ENCODE measurements at places on chromosomes 2 and 18.

DNA sequence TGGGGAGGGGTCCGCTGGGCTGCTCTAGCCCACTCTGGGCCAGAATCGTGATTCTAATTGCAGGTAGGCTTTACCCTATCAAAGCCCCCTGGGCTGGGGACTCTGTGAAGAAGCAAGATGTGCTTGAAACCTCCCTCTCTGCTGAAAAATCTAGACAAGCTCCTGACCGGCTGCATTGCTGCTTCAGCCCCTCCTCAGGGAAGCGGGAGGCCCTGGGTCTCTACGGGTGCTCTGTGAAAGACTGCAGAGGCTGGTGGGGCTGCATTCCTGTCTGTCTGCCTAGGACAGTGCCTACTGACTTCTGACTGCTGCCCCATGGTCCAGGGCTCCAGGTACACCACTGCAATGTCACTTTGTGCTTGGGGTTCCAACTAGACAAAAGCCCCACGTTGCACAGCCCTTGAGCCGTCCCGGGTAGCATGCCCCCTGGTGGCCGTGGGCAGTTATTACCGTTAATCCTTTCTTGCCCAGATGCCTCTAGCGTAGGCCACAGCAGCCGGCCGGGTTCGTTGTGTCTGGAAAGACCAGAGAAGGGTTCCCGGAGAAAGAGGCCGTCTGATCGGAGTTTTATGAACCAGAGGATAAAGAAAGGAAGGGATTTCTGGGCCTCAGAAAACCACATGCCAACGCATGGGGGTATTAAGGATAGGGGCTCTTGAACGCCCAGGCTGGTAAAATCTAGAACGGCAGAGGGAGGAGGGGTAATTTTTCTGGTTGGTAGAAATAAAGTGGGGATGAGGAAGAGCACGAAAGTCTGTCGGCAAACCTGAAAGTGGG is 15.9 kb upstream of the C1QL2 start:
- peak; percentile 90 for ATAC-seq

GRCh38 chr2:236798491-236798890 is 228.9 kb downstream of the ACKR3 start:
- ATAC-seq: no peak

DNA sequence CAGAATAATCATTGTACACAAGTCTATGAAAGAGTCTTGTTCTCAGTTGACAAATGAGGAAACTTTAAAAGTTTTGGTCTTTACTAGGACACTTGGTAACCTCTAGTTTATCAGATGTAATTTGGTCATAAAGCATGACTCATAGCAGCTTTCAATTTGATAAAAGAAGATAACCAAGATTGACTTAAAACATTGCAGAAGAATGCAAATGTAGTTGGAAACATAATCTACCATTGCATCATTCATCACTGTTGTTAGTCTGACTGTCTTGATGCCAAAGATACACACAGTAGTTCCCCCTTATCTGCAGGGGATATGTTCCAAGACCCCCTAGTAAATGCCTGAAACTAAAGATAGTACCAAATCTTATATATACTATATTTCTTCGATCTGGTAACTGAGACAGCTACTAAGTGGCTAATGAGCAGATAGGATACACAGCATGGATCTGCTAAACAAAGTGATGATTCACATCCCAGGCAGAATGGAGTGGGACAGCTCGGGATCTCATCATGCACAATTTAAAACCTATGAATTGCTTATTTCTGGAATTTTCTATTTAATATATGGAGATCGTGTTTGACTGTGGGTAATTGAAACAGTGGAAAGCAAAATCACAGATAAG is 131.4 kb upstream of the CCDC68 start:
- peak; percentile 85 for ATAC-seq

- ATAC-seq: no peak
Measured at GRCh38 chr2:224694502-224694901, 21.7 kb downstream of the CCDC195 start.

DNA sequence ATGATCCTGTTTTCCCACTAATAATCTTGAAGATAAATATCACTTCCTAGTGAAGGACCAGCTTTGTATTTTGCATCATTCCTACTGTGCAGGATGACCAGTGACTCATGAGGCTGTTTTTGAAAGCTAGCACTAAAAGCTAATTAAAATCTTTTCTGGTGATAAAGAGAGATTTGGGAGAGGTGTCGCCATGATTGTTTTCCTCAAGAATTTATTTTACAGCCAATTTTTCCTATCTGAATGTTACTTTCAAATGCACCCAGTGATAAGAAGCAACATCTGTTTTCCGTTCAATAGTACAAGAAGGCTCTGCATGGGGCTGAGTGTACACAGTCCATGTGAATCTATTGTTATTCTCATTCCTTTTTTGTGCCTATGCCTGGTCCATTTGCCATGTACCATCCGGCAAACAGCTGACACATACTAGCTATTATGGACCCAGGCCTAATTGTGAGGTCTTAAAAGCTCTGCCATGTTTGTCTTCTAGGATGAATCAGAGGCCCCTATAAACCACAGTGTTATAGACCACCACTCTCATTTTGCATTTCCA is 28.4 kb downstream of the MEIS1 start:
- no peak for ATAC-seq

DNA sequence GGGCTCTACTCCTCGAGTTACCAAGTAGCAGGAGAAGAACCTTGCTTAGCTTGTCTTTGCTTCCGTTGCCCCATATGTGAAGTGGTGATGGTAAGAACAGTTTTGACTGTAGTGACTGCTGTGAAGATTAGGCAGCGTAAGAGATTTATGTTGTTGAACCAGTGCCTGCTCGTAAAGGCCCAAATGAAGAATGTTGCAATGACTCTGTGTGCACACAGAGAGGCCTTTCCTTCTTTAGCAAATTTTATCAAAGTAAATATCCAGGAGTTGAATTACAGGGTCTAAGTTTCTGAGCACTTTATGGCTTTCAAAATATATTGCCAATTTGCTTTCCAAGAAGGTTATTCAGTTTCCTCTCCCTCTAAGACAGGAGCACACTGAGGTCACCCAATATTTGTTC is 14.5 kb downstream of the NTSR2 start:
- ATAC-seq: no peak

GRCh38 chr2:171814883-171815282 is 79.2 kb downstream of the SLC25A12 start:
- ATAC-seq: no peak

- ATAC-seq: no peak
Measured at GRCh38 chr2:149827585-149828126, 240.1 kb upstream of the MMADHC start.

DNA sequence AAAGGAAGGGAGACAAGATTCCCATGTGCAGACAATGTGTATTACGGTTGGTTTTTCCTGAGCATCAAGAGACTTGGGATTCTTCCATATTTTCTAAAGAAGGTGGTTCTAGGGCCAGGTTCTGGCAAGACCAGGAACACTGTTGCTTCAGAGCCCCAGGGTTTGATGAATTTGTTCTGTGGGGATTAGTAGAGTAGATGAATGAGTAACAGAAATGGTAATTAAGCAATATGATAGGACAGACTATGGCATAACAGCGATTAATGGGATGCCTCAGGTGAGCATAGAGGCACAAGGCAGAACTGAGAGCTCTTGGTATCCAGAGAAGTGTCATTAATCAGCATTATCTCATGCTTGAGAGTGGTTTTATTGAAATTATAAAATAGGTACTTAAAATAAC is 82.8 kb upstream of the PNPT1 start:
- ATAC-seq: no peak

- ATAC-seq: no peak
Measured at GRCh38 chr2:193566276-193566675, 1371.5 kb upstream of the TMEFF2 start.

DNA sequence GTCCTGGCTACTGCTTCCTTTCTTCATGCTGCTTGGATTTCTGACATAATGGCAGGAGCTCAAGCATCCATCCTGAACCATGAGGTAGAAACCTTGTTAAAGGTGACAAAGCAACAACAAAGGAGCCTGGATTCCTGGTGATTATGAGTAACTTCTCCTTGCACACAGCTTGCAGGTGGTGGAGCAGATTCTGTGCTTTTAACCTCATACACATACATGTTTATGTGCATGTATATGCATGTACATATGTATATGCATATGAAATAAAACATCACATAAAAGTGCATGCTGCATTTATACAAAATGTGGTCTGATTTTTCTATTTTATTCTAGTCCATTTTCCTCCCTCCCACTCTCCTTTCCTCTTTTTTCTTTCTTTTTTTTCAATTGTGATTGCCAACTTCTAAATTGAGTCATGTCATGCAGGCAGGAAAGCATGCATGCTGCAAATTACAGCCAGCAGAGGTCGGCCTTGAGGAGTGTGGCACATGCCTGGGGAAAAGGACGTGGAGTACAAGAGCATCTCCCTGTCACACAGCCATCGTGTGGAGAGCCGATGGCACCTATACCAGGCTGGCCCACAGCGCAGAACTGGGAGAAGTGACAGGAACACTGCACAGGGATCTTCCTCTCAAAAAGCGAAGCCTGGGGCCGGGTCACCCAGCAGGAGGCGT is 17.9 kb downstream of the LCT start:
- peak; percentile 88 for ATAC-seq

GRCh38 chr18:9025091-9025838 is 77.2 kb upstream of the NDUFV2 start:
- ATAC-seq: peak; percentile 71

GRCh38 chr2:209368914-209369313 is 54.9 kb upstream of the MAP2 start:
- ATAC-seq: peak; percentile 94

DNA sequence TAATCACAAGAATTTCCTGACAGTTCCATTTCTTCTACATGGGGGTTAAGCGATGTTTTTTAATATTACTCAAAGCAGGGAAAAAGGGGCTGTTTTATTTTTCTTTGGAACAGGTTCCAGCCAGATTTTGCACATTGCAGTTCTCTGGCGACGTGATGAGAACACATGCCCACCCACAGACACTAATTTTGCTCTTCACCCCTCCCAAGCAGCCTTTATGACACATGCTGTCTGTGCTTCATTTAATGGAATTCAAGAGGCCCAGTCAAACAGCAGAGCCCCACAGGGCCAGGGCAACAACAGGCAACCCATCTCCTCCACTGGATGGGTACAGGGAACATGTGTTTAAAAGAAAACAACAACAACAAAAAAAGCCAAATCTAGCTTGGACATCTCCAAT is 70.8 kb downstream of the SPRED2 start:
- ATAC-seq: peak; percentile 24

DNA sequence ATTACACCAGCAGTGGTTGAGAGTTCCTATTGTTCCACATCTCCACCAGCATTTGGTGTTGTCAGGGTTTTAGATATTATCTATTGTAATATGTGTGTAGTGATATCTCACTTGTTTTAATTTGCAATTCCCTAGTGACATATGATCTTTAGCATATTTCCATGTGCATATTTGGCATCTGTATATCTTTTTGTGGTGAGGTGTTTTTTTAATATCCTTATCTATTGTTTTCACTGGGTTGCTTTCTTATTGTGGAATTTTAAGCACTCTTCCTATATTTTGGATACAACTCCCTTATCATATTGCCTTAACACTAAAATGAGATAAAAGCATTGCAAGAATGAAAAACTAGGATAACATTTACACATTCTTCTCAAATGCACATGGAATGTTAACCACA is 453.9 kb upstream of the FSIP2 start:
- no peak for ATAC-seq

- no peak for ATAC-seq
Measured at GRCh38 chr2:101089942-101090799, 61.0 kb downstream of the TBC1D8 start.

GRCh38 chr2:27032495-27033252 is at the start of gene TMEM214:
Gene TMEM214, plus strand, starts transcription at chr2:27032965. Its CDS starts 51 bp downstream, at chr2:27033016.
- peak; percentile 99 for ATAC-seq

DNA sequence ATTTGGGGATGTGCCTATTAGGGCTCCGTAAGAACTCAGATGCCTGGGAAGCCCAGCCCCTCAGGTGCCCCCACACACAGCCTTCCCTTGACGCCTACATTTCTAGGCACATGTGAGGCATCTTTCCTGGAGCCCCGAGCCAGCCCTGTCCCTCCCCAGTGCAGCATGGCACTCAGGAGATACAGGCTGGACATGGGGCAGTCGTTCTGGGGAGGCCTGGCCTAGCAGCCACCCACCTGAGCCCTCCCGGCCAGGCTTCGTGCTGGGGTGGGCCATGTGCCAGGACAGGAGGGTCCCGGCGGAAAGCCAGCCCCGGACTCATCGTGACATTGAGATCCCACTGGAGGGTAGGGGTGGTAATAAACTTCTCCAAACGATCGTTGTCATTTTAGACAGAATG is 15.2 kb downstream of the BOK start:
- 0 out of 3 replicates have a peak, but pooled peaks have one; percentile 14 for ATAC-seq

- ATAC-seq: no peak
Measured at GRCh38 chr2:122507261-122507660, 751.8 kb downstream of the TSN start.

DNA sequence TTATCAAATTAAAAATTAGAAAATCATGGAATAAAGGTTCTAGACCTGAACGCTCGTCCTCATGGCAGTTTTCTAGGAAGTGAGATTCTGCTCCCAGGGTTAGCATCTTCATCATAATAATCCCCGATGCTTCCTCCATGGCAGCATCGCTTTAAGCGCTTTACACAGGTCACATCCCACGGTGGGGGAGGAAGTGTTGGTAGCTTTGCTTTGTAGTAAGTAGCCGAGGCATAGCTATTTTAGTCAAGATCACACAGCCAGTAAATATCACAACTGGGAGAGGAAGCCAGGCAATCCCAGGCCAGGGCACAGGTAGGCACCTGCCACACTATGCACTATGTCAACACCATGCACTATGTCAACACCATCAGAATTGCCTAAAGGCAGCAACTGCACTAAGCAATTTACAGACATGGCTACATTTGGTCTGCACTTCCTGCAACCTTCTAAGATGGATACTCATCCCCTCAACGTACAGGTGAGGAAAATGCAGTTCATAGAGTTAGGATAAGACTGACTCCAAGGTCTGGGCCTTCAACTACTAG is 205.5 kb downstream of the FBXO15 start:
- no peak for ATAC-seq

DNA sequence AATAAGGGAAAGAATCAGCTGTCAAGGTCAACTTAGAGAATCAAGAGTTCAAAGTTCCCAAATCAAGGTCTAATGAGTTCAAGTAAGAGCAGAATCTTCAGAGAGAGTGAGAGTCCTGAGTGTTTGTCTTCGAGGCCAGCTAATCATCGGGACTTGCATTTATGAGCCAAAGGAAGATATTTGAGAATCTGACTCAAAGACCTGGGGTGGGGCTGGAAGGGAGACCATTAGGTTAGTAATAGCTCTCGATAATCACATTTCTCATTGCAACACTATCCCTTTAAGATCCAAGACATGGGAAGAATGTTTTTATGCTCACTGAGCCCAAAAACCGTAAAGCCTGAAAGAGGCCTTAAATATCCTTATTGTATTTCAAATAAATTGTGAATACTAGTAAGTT is 72.0 kb upstream of the FSHR start:
- ATAC-seq: no peak

GRCh38 chr18:50870138-50870845 is 8.6 kb upstream of the ME2 start:
- peak; percentile 76 for ATAC-seq

- peak; percentile 49 for ATAC-seq
Measured at GRCh38 chr2:195319112-195319460, 337.9 kb upstream of the SLC39A10 start.
